ENCODE measurements at places on chromosomes 4 and X. TPM values are rescaled to one million over a fixed set of nuclear protein-coding genes. Genes with fewer than 3 reads are reported as not detected.

DNA sequence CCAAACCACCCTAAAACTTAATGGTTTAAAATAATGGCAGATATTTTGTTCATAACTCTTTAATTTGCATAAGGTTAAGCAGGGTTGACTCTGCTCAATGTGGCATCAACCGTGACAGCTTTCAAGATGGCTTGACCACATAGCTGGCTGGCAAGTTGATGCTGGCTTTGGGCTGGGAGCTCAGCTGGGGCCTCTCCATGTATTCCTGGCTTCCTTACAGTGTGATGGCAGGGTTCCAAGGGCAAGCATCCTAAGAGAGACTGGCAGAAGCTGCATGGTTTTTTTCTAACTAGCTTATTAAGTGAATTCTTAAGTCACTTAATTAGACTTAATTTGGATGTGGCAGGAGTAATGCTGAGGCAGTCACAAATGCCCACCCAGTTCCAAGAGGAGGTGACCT, 4.5 kb downstream of the RP2 start:
- DNase-seq, result no peak

GRCh38 chr4:93031431-93032098, 727.8 kb downstream of the GRID2 start:
- DNase-seq, result no peak

GRCh38 chrX:100931218-100931924, 2.7 kb upstream of the XKRX start:
- DNase-seq, result no peak

DNA sequence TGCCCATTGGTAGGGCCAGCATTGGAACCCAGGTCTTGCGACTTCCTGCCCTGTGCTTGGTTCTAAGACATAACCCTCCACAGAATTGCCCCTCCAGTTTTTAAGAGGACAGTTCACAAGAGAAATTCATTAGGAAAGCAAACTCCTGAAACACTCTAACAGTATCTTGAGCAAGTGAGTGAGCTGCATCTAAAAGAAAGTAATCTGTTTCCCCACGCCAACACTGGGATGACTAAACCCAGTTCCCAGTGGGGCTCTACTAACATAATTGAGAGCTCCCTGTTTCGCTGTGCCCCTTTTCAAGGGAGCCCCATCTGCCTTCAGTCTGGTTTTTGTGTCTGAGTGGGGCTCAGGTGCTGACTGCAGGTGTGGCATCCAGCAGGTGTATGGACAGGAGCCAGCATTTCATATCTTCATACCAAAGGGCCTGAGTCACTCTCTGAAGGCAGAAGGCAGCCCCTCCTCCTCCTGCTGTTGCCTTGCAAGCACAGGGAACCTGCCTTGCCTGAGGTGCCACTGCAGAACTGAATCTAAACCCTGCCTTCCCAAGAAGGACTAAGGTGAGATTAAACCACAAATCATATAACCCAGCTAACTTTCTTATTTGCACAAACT, 8.0 kb downstream of the AMOT start:
- DNase-seq, result no peak

GRCh38 chr4:65014078-65014477, 604.8 kb upstream of the TECRL start:
- DNase-seq, result no peak

GRCh38 chrX:24173115-24173847, 23.8 kb downstream of the ZFX start:
- DNase-seq, result no peak

DNA sequence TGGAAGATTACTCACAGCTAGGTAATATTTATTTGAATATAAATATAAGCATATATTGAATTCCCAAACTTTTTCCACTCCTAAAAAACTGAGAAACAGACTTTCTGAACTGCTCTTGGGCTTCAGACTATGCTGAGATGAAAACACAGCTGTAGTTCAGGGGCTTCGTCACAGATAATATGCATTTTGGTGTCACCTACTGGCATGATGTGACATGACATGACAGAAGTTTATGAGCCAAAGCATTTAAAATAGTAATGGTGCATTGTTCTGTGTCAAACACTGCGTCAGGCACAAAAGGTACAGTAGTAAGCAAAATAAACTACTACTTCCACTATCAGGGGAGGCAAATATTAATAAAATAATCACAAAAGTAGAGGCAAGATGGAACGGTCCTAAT, 171.3 kb downstream of the BTC start:
- no peak for DNase-seq

DNA sequence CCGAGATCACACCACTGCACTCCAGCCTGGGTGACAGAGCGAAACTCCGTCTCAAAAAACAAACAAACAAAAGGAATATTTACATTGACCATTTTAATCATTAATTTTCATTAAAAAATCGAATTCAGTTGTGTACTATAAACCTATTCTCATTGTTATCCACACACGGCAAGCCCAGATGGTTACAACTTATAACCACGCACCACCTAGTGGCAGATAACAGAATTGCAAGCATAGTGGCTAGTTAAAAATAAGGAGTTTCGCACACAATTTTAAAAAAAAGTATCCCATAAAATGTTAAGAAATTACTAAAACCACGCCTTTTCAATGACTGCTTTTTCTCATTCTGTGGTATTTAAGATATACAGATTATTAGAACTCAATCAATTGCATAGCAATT, 25.4 kb downstream of the MBNL3 start:
- DNase-seq, result no peak

Gene UBA6
- total RNA-seq, result 115 TPM

Gene SMPX
- total RNA-seq, result not detected

Gene UGT2B11
- total RNA-seq, result not detected

Gene GLUD2
- total RNA-seq, result 1.2 TPM

Gene MID1
- total RNA-seq, result 7.7 TPM

Gene GYPA
- 3.7 TPM for total RNA-seq

Gene INTS6L
- total RNA-seq, result 30.6 TPM
